Activated CD4-positive, alpha-beta T cell treated with anti-CD3 and anti-CD28 coated beads for 24 hours (primary cell): ENCODE measurements at places on chromosomes 11 and 22.

DNA sequence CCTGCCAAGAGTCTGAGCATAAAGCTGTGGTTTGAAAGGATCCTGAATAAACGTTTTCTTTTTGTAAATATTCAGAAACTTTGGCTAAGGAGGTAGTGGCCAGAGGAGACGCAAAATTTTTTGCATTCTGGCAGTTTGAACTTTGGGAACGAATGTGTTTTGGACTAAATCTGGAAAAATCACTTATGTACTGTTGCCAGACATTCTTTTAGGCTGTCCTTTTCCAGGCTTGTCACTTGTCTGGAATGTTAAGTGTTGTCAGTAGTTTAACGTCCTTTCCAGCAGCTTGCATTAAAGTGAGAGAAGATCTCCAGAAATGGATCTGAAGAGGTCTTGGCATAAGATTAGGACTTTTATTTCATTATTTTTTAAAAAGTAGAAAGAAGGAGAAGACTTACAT lies 18.5 kb downstream of the SPECC1L start:
- no peak for DNase-seq

GRCh38 chr22:20022231-20022977 lies 1.5 kb downstream of the TANGO2 start:
- no peak for DNase-seq

- no peak for DNase-seq
Observed at GRCh38 chr11:20259506-20259905, 99.2 kb upstream of the DBX1 start.

- DNase-seq, result no peak
Observed at GRCh38 chr22:36048911-36049677, 20.5 kb upstream of the RBFOX2 start.

DNA sequence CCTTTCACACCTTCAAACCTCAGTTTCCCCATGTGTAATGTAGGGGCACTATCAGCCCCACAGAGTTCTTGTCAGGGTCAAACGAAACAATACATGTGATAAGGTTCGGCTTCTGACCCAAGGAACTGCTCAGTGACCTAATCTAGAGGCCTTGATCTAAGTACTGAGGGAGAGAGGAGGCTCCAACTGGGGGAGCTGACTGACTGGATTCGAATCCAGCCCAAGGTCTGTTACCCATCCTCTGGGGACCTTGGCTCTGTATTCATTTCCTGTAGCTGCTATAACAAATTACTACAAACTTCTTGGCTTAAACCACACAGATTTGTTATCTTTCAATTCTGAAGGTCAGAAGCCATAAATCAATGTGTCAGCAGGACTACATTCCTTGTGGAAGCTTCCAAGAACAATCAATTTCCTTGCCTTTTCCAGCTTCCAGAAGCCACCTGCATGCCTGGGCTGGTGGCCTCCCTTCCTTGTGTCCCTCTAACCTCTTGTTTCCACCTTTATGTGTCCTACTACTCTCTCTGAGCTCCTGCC lies 10.7 kb upstream of the ANAPC15 start:
- DNase-seq, result no peak

- DNase-seq, result no peak
Observed at GRCh38 chr11:134578807-134579723, 167.0 kb upstream of the B3GAT1 start.

- no peak for DNase-seq
Observed at GRCh38 chr11:119340335-119341221, at the start of gene C1QTNF5. C1QTNF5 (minus strand) TSS chr11:119340883; CDS start chr11:119340397, 486 bp downstream.

GRCh38 chr22:21661991-21662390 lies 3.8 kb upstream of the PPIL2 start:
- DNase-seq, result no peak

- no peak for DNase-seq
Observed at GRCh38 chr11:85721191-85721590, 35.2 kb upstream of the CCDC89 start.

DNA sequence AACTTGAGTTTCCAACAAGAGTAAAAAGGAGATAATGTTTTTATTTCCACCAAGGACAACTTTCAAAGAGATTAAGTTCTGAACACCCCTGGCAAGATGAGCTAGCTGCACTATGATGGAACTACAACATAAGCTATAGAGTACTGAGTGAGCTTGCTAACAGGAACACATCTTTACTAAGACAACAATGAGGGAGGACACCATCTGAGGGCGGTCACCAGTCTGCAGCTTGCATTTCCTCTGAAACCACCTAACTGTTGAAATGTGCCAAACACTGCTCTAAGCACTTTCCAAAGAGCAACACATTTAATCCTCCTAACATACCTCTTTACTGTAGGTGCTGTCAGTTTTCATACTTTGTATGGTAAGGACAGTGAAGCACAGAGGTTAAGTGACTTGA lies 68.4 kb downstream of the TCF20 start:
- no peak for DNase-seq

- no peak for DNase-seq
Observed at GRCh38 chr11:70312401-70313357, 42.2 kb downstream of the PPFIA1 start.

DNA sequence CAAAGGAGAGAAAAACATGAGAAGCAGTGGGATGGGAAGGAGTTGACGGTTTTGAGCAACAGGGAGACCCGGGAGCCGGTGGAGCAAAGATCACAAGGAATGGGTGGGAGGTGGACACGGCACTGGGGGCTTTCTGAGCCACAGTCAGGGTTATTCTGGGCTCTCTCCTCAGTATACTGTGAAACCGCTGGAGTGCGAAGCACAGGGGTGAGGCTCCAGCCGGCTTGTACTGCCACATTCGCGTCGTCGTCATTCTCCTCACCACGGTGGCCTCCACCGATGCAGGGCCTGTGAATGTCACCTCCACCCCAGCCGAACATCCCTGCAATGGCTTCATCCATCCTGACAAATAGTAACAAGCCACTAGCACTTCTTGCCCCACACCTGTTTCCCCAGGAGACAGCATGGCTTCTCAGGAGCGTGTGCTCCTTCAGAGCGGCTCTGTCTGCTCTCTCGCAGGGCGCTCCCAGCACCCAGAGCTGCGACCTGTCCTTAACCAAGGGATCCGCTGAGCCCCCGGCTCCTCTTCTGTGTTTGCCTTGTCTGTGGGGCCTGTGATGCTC lies 1165.3 kb downstream of the TBC1D22A start:
- no peak for DNase-seq

GRCh38 chr11:121012091-121012490 lies 11.8 kb upstream of the TBCEL start:
- DNase-seq, result no peak

DNA sequence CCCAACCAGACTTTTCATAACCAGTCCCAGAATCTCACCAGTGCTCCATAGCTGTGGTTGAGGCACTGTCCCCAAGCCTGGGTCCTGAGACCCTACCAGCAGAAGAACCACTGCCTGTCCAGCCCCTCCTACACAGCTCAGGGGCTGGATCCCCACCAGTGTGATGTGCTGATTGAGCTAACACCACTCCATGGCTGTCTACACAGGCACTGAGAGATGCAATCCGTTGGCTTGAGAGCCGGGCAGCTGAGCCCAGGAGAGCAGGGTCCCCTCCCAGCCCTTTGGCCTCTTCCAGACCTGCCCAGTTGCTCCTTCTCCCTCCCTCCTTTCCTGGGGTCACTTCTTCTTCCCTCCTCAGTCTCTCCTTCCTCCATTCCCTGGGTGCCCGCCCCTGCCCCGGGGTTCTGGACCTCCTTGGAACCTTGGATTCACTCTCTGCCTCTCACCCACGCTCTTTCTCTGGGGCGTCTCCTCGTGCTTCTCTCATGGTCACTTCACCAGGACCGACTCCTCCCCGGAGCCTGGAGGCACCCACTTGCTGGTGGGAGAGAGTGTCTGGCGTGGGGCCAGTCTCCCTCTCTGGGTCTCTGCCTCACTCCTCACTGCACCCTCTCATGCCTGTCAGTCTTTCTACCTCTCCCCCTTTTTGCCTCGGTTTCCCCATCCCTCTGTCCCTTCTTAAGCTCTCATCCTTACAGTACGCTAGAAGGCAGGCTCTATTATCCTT lies 706 bp upstream of the SCYL1 start:
- no peak for DNase-seq

- no peak for DNase-seq
Observed at GRCh38 chr11:93116641-93117441, 81.0 kb downstream of the SLC36A4 start.

DNA sequence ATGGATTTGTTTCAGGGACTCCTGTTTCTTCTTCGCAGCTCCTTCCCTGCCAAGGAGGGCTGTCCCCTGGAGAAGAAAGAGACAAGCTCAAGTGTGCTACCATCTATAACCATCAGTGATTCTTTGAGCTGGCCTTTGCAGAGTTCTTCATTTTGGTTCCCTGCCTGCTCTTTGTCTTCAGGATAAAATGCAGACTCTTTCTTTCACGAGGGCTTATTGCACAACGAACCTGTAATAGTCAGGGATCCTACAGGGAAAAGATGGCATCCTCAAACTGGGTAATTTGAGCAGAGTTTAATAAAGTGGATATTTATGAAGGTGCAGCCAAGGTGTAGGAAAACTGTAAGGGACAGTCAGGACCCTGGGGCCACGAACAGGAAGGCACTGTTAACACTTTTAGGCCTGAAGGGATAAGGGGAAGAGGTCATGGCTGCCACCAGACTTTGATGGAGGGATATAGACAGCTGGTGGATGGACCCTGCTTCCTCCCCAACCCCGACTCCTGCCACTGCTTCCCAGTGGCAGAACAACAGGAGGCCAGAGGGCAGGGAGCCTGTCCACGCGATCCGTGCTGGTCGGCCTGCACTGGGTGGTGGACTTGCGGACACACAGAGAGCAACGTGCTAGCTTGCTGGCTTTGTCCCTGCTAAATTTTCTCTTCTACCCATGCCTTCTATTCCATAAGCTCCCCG lies 767.0 kb downstream of the NTM start:
- DNase-seq, result no peak

- DNase-seq, result no peak
Observed at GRCh38 chr11:10443152-10443551, 11.9 kb upstream of the AMPD3 start.

- DNase-seq, result peak; percentile 71
Observed at GRCh38 chr11:66068154-66068821, 1.8 kb upstream of the PACS1 start.

- no peak for DNase-seq
Observed at GRCh38 chr22:29080106-29080975, 7.5 kb downstream of the KREMEN1 start.

DNA sequence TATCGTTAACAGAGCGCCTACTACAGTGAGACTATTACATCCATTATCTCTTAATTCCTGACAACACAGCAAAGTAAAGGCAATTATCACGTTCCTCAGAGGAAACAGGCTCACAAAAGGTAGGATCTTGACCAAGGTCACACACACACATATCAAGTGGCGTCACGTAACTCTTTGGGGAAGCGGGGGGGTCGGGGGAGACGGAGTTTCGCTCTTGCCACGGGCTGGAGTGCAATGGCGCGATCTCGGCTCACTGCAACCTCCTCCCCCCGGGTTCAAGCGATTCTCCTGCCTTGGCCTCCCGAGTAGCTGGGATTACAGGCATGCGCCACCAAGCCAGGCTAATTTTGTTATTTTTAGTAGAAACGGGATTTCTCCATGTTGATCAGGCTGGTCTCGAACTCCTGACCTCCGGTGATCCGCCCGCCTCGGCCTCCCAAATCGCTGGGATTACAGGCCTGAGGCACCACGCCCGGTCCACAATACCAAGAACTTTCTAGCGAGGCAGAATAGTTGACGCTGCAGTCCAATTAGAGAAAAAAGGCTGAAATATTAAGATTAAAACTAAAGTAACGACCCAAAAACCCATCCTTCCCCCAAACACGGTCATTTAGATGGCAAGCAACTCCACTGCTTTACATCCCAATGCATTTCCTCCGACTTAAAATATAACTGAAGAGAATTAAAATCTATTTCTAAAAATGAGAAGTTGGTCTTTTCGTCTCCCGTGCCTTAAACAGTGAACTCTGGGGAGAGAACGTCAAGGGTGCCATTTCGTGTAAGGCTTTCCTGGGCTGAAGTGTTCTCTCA lies 1.2 kb downstream of the DDX17 start:
- peak; percentile 36 for DNase-seq

DNA sequence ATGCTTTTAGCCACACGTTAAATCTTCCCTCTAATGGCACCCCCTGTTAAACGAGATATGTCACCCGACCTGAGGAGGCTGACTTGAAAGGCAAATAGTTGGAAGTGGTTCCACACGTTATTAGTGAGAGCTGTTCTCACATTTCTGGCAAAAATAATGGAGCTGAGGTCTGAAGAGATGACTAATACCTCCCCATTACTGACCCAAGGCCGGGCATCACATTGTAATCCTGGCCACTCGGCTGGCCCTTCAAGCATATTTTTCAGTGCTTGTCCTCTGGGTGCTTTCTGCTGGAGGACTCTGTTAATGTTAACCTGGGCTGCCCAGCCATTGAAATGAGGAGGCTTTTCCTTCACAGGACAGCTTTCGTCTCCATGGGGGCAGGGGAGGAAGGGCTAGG lies 260.0 kb upstream of the CADM1 start:
- no peak for DNase-seq

GRCh38 chr22:49340406-49340805 lies 487.3 kb downstream of the BRD1 start:
- DNase-seq, result no peak

DNA sequence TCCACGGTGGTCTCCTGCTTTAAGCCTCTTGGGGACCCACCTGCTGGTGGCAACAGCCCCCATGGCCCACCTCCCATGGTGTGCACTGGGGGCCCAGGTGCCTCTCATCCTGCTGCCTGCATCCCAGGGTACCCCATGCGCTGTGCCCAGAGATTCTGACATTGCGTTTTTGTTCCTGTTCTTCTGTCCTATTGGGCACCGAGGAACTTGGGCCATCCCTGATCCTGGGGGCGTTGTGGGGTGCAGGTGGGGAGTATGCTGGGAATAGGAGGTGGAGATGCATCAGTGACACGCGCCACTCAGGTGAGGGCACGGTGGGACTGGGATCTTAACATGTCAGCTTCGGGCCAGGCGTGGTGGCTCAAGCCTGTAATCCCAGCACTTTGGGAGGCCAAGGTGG lies 12.4 kb upstream of the NAP1L4 start:
- DNase-seq, result no peak

- DNase-seq, result no peak
Observed at GRCh38 chr11:62545437-62546243, 966 bp downstream of the AHNAK start.

DNA sequence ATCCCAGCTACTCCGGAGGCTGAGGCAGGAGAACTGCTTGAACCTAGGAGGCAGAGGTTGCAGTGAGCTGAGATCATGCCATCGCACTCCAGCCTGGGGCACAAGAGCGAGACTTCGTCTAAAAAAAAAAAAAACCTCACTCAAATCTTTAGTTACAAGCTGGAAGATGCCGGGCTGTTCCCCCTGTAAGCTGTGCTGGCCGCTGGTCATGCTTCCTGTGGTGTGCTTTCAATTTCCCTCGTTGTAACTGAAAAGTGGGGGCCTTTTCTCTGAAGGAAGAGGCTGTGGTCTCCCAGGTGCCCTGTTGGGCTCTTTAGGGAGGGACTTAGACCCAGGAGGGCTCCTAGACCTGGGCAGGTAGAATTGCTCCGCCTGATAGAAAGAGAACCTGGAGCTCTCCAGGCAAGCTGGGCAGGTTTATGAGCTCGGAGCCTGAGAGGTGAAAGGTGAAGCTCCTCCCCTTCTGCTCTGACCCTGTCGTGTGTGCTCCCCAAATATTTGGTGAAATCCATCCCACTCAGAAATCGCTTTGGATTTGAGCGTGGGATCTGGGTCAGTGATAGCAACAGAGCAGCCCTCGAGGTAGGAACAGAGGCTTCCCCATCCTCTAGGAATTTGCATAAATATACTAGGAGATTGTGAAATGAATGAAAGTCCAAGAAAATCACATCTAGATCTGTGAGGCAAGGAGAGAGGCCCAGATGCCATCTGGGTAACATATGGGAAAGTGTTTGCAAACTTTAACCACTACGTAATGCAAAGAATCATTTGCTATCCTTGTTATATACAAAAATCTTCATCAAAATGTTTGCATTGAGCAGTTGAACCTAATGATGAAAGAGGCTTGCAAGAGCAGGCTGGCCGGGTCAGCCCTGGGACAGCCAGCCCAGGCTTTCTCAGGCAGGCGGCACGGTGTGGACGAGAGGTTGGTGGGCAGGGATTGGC lies 154.3 kb downstream of the FBXO7 start:
- DNase-seq, result no peak
